H1 (cell line): ENCODE measurements at places on chromosomes 16 and 17.

DNA sequence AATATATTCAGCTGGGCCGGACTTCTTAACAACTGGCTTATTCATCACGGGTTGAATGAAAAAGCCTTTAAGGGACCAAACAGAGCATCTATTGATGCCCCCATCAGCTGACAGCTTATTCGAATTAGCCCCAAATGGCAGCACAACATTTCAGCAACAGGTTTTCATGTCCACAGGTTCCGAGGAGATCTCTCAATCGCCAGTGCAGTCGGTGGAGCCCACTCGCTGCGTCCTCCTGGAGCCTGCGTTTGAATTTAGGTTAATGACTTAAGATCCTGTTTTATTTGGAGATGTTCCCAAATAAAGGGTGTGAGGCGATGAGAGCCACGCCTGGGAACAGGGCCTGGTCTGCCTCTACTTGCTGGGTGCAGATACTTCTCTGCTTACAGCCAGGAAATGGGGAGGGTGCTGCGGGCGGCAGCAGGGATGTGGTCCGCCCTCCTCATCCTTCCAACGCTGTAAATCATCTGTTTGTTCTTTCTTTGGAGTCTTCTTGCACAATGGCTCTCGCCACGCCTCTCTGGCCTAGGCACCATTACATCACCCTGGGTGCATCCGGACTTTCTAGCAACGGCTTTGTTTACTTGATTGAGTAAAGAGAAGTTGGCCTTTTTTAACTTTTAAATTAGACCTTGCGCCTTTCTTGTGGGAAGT is 22.6 kb downstream of the NDE1 start:
- no peak for DNase-seq

DNA sequence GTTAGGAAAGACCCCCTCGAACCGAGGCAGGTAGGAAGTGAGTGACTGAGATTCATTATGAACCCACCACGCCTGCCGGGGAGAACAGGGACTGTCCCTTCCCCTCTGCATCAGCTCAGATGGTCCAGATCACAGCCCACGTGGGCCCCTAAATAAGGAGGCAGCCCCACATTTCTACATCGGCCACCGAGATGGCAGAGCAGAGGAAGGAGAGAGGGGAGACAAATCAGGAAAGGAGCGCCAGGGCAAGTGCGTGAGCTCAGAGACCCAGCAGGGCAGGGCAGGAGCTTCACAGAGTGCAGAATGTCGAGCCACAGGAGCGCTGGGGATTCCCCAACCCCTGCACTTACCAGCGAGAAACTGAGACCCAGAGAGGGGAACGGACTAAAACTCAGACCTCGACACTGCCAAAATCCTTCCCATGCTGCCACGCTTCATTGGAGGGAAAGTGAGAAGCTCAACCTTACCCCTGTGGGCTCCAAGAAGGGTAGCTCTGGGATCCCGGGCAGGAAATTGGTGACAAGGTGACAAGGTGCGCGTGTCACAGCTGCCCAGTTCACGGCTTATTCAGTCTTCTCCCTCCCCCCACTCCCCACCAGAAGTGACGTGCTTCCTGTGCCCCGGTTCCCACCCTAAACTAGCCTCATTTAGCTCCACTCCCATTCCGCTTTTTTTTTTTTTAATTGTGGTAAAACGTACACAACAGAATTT is at the start of gene ICAM2:
ICAM2 (minus strand) TSS at position 578 of the 711 bp plus-strand sequence. CDS start 13,942 bp downstream, outside the sequence.
- DNase-seq = no peak

- DNase-seq = no peak
Observed at GRCh38 chr17:50715471-50715870, 3.9 kb upstream of the LUC7L3 start.

- no peak for DNase-seq
Observed at GRCh38 chr17:81603846-81604610, 32.9 kb downstream of the NPLOC4 start.

DNA sequence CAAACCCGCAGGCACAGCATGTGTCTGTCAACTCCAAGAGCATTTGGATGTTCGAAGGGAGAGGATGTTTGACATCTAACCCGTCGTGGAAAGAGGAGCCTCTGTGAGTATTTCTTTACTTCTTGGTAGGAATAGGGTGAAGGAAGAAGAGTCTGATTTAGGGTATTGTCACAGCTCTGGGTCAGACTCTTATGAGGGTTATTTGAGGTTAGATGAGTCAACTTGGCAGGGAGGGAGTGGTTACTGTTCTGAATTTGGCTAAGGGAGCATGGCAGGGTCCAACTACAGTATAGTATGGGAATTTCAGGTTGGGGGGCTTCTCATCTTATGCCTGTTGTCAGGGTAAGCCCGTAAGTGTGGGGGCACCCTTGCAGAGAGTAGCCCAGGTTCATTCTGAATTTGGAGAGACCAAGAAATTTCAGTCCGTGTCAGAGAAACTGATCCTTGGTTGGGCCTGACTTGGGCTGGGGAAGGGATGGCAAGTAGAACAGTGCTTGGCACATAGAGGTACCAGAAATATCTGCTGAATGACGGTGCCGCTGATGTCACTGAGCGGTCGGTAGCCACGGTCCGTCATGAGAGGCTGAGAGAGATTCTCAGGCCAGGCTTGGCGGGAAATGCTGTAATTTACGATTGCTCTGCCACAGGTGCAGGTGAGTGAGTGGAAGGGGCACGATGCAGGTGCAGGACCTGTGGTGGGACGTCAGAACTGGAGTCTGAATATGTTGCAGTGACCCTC is 43.2 kb downstream of the MYH3 start:
- DNase-seq = no peak

DNA sequence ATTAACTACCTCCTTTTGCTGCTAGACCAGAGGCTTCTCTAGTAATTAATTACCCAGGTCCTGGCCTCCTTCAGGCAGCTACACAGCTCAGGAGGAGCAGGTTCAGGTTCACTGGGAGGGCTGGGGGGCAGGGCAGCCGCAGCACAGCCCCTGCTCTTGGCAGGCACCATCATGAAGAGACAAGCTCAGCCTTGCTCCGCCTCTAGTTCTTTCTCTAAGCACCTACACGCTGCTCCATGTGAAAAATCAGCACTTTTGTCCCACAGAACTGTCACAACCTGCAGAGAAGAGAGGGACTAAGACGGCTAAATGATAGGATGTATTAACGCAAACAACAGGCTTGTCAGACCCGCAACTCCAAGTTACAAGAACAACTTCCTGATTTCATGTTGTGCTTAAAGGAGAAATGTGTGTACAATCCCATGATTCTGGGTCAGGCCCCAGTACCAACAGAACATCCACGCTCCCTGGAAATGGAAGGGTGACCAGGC is 53.4 kb downstream of the GRB2 start:
- DNase-seq = peak; percentile 57

DNA sequence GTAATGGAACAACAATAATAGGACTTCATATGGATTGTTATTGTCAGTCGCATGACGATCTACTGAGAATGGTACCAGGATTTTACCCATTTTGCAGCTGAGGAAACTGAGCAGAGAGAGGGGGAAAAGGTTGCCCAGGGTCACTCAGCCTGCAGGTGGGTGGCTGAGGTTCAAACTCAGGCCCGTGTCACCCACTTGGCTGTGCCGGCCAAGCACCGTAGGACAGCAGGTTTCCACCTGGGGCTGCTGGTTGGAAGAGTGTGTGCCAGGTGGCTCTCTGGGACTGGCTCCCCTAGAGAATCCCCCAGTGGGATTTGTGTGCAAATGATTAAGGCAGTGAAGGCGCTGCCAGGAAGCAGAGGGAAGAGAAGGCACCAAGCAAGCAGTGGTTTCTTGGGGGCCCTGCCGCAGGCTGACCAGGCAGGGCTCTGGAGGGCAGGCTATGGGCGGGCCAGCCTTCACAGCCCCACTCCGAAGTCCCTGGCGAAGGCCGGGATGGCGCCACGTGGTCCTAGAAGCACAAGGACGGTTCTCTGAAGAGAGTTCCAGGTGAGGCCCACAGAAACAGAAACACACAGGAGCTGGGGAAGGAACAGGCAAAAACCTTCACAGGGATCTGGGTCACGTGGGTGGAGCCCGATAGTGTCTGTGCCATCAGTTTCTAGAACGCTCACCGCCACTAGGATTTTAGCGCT is 163.5 kb downstream of the IRF8 start:
- DNase-seq = no peak

DNA sequence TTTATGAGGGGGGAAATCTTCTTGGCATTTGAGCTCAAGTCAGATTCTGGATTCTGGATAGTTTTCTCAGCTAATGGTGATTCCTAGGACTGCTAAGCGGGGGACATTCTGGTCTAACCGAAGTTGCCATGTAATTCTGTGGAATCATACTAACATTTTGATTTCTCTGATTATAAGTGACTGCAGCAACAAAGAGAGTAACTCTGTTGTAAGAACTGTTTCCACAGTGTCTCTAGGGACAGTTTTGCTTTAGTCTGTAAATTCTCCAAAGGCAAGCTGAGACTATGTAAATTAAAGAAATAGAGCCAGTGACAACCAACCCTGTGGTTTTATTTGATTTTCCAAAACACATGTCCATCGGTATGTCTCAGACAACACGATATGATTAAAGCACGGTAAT is 286.2 kb downstream of the IRX3 start:
- no peak for DNase-seq

DNA sequence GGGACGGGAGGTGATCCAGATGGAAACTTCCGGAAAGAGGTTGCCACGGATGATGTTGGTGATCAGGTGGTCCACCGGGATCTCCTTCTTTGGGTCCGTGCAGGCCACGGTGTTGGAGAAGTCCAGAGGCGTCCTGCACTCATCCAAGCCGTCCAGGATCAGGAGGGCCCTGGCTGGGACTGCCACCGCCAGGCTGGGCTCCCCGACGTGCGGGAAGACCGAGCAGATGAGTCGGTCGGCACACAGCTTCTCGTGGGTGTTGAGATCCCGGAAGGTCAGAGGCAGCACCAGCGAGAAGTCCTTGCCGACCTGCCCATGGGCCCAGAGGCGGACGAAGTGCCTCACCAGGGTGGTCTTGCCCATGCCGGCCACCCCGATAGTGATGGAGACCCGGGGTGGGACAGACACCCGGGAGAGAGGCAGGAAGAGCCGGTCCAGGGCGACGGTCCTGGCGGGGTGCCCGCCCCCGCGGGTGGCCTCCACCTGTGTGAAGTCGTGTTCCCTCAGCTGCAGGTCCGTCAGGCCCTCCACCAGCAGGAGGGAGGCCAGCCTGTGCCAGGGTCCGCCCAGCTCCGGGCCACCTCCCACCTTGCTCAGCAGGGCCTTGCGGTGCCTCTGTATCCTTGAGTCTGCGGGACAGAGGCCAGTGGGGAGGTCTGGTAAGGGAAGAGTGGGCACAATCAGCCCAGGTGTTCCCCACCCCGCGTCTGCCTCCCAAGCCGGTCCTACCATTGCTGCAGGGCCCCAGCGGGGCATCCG is 12.9 kb downstream of the NLRC3 start:
- DNase-seq = no peak

- DNase-seq = peak; percentile 50
Observed at GRCh38 chr17:16991349-16992009, 19.6 kb upstream of the TNFRSF13B start.

DNA sequence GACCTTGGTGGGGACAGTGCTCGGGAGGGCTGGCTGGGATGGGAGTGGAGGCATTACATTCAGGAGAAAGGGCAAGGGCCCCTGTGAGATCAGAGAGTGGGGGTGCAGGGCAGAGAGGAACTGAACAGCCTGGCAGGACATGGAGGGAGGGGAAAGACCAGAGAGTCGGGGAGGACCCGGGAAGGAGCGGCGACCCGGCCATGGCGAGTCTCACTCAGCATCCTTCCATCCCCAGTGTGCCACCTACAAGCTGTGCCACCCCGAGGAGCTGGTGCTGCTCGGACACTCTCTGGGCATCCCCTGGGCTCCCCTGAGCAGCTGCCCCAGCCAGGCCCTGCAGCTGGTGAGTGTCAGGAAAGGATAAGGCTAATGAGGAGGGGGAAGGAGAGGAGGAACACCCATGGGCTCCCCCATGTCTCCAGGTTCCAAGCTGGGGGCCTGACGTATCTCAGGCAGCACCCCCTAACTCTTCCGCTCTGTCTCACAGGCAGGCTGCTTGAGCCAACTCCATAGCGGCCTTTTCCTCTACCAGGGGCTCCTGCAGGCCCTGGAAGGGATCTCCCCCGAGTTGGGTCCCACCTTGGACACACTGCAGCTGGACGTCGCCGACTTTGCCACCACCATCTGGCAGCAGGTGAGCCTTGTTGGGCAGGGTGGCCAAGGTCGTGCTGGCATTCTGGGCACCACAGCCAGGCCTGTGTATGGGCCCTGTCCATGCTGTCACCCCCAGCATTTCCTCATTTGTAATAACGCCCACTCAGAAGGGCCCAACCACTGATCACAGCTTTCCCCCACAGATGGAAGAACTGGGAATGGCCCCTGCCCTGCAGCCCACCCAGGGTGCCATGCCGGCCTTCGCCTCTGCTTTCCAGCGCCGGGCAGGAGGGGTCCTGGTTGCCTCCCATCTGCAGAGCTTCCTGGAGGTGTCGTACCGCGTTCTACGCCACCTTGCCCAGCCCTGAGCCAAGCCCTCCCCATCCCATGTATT is 1.1 kb downstream of the CSF3 start:
- DNase-seq = no peak
